ENCODE measurements at places on chromosomes 12 and 14.

GRCh38 chr14:62914873-62915272, 130.4 kb downstream of the KCNH5 start:
- DNase-seq = no peak

DNA sequence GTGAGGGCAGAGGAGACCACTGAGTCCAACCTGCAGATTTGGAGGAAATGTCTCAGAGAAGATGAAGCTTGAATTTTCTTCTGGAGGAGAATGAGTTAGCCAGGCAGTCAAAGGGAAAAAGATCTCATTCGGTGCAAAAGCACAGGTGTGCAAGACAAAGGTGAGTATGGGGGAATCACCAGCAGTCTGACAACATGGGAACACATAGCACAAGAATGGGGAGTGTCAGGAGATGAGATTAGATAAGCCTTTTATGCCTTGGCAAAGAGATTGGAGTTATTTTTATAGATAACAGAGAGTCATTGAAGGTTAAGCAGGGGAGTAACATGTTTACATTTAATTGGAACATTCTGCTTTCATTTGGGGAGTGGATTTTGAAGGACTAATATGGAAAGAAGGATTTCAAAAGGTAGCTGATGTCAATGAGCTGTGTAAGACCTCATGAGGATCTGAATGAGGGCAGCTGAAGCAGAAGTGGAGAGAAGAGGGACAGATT, 171.3 kb upstream of the NTF3 start:
- no peak for DNase-seq

- no peak for DNase-seq
Observed at GRCh38 chr12:51886021-51886710, 1.7 kb upstream of the ANKRD33 start.

GRCh38 chr12:108597559-108598471, at the start of gene TMEM119:
Gene TMEM119 (minus strand): TSS chr12:108598084. CDS start chr12:108592383, 5,701 bp downstream.
- no peak for DNase-seq

DNA sequence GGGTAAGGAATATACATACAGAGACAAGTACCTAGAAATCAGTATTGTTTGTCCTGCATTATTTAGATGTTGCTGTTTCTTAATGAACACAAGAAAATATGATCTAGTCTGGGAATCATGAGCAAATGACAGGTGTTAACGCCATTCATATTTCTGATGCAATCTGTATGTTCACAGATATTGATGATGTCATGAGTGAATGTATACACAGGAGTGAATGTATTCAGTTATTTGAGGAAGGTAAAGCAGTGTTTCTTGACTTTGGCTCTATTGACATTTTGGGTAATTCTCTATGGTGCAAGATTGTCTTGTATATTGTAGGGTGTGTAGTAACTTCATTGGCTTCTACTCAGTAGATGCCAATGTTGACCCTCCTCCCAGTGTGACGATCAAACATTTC, 26.7 kb upstream of the RTL1 start:
- DNase-seq = no peak
